Transverse colon (tissue), 4 donors: ENCODE measurements at places on chromosomes 7 and 10. TPM values are rescaled to one million over a fixed set of nuclear protein-coding genes. Genes with fewer than 3 reads are reported as not detected.

DNA sequence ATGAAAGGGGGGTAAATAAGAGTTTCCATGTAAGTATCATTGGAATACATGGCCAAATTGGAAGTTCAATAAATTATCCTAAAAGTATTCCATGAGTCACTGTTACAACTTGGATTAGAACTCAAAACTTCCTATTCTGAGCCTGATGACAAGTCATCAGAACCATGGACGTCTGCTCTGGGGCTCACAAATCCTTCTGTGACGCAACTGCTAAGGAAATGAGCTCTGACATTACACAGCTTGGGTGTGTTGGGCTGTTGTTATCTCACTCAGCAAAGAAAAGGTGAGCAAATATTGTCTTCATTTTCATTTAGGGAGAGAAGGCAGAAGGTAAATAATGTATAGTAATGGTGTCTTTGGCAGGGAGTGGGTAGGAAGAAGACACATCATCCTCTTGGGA, 214.8 kb upstream of the ADO start:
- no peaks in the 10 kb centered on the region for H3K36me3 ChIP-seq
- H3K27me3 ChIP-seq = no peaks in the 10 kb centered on the region
- DNase-seq = no peak
- H3K4me3 ChIP-seq = no peak overlapping the region

DNA sequence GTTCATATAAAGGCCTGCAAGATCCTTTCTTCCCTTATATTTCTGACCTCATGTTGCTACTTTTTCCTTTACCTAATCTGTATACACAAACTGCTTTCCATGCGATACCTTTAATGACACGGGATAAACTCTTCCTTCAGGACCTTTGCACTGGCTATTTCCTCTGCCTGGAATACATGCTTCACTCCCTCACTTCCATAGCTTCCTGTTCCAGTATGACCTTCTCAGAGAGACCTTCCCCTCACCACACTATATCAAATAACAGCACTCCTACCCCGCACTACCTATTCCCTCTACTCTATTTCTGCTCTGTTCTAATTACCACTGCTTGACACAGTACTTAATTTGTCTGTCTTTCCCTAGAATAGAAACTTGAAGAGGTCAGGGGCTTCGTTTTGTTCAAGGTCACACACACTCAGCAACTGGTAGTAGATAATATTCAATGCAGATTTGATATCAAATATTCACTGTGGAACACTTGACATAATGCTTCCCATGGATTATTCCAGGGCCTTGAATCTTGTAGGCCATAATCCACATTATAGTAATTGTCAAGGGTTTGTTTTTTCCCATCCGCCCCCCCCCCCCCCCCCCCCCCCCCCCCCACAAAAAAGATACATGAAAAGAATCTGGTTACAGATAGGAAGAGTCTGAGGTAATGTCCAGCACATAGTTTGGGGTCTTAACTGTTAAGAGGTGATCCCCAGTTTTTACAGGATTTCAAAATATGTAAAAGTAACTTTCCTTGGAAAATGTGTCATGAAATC, 11.1 kb downstream of the SYPL1 start:
- no peak for DNase-seq
- peak overlapping the region; percentile 20 for H3K27ac ChIP-seq
- H3K4me3 ChIP-seq = no peak overlapping the region
- peaks cover under 1% of the 10 kb centered on the region for H3K36me3 ChIP-seq
- H3K4me1 ChIP-seq = peaks cover 48% of the 10 kb centered on the region

DNA sequence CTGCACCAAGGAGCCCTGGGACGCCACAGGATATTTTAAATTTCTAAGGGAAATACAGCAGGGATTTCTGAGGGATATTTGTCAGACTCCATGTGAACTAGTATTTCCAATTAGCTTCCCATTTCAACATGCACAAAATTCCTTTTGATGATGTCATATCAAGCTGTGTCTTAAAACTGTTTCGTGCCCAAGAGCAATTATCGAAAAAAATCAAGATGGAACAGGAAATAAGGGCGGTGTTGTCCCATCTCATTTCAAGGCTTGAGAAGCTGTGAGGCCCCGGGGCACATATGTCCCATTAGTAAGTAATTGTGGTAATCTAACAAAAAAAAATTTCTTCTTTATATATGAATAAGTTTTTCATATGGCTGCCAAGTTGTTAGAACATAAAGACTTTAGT, 47.4 kb downstream of the PPP1R17 start:
- H3K27me3 ChIP-seq = no peaks in the 10 kb centered on the region
- no peak overlapping the region for H3K27ac ChIP-seq
- no peaks in the 10 kb centered on the region for H3K36me3 ChIP-seq
- no peak for DNase-seq

DNA sequence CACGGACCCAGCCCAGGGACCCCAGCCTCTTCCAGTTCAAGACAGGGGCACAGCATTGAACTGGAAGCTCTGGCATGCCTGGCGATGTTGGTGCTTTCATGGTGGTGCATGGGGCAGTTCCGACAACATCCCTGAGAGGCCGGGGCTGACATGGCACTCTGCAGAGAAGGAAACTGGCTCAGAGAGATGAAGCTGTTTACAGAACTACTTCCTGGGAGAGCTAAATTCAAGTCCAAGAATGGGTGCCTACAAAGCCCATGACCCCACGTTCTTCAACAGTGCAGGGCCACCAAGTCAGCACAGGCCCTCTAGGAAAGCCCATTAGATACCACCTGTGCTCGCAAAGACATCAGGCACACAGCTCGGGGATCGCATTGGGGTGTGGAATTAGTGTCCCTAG, 470.9 kb upstream of the MGMT start:
- no peak overlapping the region for H3K27ac ChIP-seq
- H3K36me3 ChIP-seq = no peaks in the 10 kb centered on the region
- H3K27me3 ChIP-seq = no peaks in the 10 kb centered on the region
- no peak for DNase-seq
- H3K4me1 ChIP-seq = no peaks in the 10 kb centered on the region

Gene LIPJ
- total RNA-seq = not detected

Gene GET4
- 57.2 TPM for total RNA-seq

Gene AGBL3
- total RNA-seq = 0.41 TPM
